Stimulated activated effector memory CD8-positive, alpha-beta T cell treated with anti-CD3 and anti-CD28 coated beads, Interleukin-12 subunit alpha, Interleukin-12 subunit beta, amount 100 ng/mL, for 72 hours (primary cell): ENCODE measurements at places on chromosomes 2 and 18.

- no peak for DNase-seq
Measured at GRCh38 chr2:55120634-55121359, 70.5 kb upstream of the RTN4 start.

GRCh38 chr2:149719695-149720094 is 132.1 kb upstream of the MMADHC start:
- no peak for DNase-seq

GRCh38 chr2:36476411-36476810 is 120.8 kb downstream of the CRIM1 start:
- DNase-seq: no peak

- no peak for DNase-seq
Measured at GRCh38 chr2:20139407-20140172, 85.3 kb downstream of the SDC1 start.

- no peak for DNase-seq
Measured at GRCh38 chr18:79590191-79591031, 89.2 kb upstream of the CTDP1 start.

- DNase-seq: no peak
Measured at GRCh38 chr2:164030623-164031022, 294.8 kb upstream of the FIGN start.
